ENCODE measurements at places on chromosomes 5 and 9.
A peak's percentile ranks its signal among the peaks of the same experiment; 100 is the strongest.

GRCh38 chr9:88817628-88818027 lies 173.6 kb upstream of the S1PR3 start:
- DNase-seq: no peak

DNA sequence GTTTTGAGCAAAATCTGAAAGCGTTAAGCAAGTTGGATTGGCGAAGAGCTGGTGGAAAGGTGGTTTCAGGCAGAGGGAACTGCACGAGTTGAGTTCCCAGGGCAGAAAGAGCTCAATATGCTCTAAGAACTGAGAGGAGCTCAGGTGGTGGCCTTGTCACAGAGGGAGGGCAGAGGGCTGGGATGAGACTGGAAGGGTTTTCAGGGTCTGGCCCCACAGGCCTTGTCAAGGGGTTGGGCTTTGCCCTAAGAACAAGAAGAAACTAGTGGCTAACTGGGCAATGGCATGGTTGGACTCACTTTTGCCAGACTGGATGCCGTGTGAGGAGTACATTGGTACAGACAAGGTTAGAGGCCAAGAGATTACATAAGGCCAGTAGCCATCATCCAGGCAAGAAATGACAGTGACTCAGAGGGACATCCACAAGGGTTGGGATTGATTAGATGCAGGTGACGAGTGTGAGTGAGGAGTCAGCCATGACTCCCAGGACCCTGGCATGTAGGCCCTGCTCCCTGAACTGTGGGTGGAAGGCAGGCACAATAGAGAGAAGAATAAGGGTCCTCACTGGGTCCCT lies 75.1 kb upstream of the SMIM23 start:
- no peak for DNase-seq

DNA sequence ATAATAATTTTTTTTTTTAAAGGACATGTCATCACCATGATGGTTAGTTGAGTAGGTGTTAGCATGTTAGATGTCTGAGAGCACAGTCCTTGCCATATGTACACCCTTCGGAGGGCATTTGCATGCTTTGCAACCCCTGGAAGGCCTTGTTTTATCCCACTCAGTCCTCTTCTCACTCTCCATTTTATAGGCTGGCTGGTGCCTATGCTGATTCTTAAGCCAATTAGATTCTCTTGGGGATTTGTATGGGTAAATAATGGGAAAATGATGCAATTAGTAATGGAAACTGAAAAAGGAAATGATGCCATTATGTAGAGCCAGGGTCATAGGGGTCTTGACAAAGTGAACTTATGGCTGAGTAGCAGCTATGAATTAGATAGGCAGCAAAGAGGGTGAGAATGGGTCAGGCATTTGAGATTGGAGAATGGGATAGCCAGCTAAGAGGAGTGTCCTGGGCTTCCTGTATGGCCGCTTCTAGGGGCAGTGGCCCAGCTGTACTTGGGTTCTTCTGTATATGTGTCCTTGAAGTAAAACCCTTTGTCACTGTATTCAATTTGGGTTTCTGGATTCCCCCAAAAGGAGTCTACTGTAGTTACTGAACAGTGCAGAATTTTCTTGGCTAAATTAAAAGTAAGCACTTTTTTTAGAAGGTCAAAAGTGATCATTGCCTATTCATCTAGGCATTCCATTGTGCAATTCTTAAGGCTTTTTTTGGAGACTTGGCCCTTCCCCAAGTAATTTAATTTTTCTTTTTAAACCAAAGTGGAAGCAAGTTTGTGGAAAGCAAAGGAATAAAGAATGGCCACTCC lies 31.6 kb downstream of the LRRTM2 start:
- no peak for DNase-seq

DNA sequence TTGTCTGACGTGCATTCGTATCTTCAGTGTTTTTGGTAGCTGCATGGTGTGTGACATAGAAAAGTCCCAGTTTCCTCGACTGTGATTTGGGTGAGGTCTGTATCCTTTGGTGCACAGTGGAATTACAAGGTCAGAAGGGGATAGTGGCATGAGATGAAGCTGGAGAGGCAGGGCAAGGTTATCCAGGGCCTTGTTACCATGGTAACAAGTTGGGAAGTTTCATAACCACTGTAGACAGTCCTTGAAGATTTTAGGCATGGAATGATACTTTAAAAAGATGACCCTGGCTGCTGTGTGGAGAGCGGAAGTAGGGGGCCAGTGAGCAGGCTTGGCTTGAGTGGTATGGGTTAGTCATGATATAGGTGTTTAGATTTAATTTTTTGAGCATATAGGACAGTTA lies 11.9 kb downstream of the EHMT1 start:
- no peak for DNase-seq

DNA sequence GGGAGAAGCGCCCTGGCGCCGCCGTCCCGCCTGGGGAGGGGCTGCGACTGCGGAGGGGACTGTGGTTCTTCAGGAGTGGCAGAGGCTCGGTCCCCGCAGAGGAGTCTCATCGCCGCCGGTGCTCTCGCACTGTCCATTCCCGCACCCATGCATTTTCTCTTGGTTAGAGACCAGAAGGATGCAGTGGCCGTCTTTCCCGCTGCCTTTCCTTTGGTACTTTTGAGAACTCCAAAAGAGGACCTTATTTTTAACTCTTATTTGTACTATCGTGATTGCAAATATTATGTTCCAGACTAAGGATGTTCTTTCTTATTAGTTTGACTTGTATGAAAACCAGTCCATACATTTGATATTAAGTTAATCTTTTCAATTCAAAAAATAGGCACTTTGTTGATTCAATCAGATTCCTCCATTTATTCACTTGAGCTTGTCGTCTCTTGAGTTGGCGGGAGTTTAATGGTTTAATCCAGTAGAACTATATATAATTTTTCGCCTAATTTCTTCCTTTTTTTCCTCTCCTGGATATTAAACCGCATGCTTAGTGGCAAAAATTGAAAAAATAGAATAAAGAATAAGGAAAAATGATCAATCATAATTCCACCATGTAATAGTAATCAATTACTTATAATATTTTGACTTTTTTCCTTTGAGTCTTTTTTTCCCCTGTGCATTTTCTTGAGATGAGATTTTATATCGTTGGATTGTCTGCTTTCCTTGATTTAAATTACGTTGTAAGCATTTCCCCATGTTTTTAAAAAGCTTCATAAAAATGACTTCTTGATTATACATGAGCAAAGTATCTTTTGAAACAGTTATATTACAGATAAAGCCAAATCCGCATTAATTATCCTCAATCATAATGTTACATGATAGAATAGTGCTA lies 861 bp downstream of the ZFYVE16 start:
- peak; percentile 47 for DNase-seq

DNA sequence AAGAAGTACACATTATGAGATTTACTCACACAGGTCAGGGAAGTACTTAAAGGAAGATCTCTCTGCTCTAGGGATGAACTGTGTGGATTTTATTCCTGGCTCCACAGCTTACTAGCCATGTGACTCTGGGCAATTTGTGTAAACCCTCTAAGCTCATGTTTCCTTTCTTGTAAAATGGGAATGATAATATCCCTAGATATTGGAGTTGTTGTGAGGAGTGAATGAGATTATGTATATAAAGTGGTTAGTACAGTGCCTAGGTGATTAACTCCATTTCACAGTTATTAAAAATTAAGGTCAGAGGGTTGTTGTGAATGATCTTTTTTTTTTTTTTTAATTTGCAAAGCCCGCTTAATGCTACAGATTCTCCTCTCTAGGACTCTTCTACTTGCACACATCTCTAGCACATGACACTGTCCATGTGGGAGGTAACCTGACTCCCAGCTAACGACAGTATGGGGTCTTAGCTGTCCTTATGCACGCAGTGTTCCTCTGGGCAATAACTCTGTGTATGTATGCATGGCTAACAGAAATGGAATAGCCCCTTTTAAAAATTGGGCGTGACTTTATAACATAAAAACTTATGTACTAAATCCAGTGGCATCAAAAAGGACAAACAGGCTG lies 23.9 kb upstream of the MYOT start:
- no peak for DNase-seq

DNA sequence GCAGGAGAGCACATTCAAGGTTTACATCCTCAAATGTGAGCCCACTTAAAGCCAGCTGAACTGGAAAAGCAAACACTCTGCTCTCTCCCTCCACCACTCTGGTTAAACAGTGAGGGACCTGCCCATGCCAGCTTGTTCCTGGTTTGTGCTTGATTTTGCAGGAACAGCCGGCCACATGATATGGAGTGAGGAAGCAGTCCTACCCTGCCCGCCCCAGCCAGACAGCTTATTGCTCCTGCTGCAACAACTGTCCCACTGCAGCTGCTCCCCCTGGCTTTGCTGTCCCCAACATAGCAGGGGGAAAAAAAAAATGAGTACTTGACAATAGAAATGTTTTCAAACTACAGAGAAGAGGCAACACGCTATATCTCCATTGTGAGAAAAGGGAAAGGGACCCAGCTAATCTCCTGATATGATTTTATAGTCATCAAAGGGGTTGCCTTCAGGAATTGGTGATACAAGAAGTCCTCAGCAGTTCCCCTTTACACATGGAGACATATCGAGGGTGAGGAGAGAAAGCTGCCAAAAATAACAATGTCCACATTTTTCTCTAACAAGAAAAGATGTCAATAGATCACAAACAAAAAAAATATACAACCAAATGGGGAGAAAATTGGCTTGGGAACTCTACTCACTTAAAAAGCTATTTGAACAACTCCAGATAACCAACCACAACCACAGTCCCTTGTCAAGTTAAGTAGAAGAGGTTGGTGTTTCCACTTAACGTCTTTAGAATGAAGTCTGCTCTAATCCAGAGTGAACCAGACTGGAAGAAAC lies 4.6 kb downstream of the MYO10 start:
- DNase-seq: no peak

DNA sequence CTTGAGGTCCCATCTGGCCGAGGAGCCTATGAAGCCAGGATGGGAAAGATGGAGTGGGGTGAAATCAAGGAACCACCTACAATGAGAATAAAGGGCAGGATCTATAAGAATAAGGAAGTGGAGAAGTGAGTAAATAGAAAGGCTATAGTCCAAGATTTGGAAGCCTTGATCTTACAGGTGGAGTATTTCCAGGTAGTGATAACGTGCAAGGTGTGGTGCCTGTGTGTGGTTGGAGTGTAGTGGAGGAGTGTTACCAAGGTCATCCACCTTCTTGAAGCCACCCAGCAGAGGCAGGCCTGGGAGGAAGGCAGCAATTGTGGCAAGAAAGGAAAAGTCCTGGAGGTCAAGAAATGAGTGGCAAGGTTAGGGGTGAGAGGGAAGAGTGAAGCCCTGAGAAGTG lies 72.9 kb downstream of the IQGAP2 start:
- no peak for DNase-seq

- peak; percentile 86 for DNase-seq
Observed at GRCh38 chr5:150217873-150218692, 28.2 kb downstream of the SLC6A7 start.

- no peak for DNase-seq
Observed at GRCh38 chr5:10652151-10652550, 88.3 kb downstream of the ANKRD33B start.

DNA sequence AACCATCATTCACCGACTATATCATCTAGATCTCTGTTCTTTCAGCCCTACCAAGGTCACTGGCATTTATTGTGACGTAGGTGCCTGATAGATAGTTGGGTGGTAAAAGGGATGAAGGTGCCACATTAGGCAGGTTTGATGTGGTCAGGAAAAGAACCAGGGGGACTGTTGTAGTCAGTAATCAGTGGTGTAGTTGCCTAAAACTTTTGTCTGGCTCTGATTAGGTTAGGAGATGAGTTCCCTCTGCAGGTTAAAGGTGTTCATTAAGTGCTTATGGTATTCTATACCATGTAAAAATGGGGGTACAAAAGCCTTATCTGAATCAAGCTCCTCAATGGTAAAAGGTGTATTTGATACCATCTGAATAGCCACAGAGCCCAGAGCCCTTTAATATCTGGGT lies 55.6 kb downstream of the KCNN2 start:
- DNase-seq: no peak

DNA sequence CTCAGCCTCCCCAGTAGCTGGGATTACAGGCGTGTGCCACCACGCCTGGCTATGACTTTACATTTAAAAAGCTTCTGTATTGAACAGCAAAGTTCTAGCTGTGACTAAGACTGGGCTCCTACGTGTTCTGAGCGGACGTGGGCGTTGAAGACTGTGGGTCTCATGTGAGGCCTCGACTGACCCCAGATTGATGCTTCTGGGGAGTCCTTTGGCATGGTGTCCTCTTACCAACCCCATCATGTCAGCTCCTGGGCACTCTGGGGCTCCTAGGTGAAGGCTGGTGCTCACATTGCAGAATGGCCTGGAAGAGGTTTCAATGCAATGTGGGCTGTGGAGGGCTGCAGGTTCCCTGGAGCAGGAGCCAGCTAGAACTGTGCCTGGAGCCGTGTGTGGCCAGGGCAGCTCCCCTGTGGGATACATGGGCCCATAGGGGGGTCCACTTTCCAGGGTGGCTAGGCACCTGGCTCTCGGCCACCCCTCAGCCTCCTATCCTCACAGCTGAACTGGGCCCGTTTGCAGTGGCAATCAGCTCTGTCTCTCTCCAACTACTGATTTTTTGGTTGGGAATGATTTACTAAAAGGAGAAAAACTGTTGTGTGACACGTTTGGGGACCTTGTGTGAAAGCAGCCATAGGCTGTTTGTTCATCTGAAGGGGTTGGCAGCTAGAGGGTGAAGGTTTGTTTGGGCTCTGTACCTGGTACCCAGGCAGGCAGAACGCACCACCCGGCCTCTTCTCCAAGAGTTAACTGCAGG lies 29.7 kb downstream of the SLC25A25 start:
- DNase-seq: no peak

DNA sequence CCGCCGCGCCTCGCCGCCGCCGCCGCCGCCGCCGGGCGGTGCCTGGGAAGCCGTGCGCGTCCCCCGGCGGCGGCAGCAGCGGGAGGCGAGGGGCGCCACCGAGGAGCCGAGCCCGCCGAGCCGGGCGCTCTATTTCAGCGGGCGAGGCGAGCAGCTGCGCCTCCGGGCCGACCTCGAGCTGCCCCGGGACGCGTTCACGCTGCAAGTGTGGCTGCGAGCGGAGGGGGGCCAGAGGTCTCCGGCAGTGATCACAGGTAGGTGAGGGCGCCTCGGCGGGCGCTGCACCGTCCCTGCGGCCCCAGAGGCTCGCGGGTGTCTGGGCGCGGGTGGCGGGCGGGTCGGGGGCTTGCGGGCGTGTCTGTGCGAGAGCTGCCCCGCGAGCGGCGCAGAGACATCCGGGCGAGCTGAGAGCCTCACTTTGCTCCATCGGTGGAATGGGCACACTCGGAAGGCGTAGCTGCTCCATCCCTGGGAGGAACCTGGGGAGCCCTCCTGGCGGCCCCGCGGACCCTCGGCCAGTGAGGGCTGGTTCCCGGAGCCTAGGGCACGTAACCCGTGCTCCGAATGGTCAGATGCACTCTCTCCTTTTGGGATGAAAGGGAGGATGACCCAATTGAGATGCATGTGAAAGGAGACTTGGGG lies 864 bp downstream of the PAPPA start:
- no peak for DNase-seq

DNA sequence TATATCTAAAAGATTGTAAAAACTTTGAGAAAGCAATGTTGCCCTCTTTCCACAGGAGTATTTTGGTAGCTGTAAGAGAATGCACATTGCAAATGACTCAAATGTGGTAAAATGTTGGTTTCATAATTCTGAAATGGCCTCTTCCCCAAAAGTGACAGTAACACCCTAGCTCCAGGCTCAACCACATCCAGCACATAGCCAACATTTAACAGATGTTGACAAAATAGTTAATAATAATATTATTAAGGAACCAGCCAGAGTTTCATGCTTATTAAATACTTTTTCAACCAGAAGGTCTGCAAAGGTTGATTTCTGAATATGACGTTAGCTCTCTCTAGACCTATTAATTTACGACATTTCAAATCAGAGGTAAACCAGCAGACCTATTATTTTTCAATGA lies 1.3 kb downstream of the ANXA1 start:
- DNase-seq: peak; percentile 32
